ENCODE measurements at places on chromosomes 13 and 19.

- no peak for DNase-seq
These were observed 111.5 kb downstream of the TEX26 start for GRCh38 chr13:31043957-31044356.

GRCh38 chr19:5470264-5470671 lies 15.1 kb downstream of the ZNRF4 start:
- no peak for DNase-seq

DNA sequence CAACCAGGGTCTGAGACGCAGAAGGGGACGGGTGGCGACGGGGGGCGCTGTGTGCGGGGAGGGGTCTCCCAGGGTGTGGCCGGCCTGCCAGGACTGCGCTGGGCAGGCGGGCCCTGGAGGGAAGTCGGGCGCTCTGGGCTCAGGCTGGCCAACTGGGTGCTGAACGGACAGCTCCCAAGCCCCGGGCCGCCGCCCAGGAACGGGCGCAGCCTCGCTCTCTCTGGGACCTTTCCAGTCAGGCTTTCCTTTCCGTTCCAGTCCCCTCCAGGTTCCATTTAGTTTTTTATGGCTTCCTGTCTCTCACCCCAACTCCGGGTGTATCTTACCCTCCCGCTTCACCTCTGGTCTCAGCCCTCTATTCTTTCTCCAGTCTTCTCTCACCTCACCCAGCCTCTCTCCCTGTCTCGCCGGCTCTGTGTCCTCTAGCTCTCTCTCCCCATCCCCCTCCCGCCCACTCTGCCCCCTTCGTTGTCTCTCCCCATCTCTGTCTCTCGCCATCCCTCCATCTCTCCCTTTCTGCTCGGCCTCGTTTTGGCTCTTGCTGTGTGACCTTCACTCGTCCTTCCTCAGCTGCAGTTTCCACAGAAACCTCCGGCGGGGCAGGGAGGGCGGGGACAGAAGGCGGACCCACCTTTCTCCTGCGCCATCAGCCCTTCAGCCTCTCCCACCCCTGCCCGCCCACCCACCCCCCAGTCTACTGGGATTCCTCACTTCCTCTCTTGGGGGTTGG lies 3.3 kb upstream of the ATP1A3 start:
- peak; percentile 54 for DNase-seq

DNA sequence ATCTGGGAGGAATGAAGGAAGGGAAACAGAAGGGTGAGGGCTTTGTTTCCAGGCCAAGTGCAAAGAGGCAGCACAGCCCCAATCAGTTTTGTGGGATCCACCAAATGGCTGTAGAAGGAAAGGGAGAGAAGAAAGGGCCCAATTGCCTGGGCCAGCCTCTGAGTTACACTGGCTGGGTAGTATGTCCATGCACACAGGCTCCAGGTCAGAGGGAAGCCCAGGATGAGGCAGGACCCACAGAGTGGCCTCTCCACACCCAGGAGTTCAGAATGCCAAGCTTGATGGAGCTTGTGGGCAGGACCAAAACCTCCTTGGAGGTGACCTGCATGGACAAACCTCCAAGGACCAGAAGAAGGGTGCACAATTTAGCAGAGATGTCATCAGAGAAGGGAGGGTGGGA lies 178.2 kb upstream of the TSHZ3 start:
- DNase-seq, result no peak

- no peak for DNase-seq
These were observed 421 bp downstream of the TNPO2 start for GRCh38 chr19:12723381-12723640.

- no peak for DNase-seq
These were observed 23.1 kb upstream of the CXCL17 start for GRCh38 chr19:42465827-42466280.
